ENCODE measurements at places on chromosomes 7 and 10.

DNA sequence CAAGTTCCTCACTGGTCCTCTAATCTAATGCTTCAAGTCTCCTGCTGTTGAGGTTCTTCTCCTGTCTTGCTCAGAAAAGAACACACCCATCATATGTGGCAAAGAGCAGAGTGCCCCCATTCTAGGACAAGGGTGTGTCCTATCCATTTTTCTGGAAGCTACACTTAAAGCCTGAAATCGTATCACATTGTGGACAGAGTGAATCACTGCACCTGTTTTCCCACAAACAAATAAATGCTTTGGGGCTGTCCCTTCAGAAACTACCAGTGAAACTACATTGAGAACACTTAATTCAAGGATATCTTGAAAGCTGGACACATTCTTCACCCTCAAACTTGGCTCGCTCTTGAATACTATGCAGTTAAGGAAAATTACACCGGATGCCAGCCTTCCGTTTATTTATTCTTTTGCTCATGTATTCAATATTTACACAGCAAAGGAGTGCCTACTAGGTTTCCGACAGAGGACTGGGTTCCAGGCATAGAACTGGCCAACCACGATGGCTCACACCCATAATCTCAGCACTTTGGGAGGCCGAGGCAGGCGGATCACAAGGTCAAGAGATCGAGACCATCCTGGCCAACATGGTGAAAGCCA lies 473.0 kb downstream of the GALNT17 start:
- no peak for DNase-seq

GRCh38 chr10:75408509-75408875 lies 6.9 kb upstream of the ZNF503 start:
- no peak for DNase-seq

DNA sequence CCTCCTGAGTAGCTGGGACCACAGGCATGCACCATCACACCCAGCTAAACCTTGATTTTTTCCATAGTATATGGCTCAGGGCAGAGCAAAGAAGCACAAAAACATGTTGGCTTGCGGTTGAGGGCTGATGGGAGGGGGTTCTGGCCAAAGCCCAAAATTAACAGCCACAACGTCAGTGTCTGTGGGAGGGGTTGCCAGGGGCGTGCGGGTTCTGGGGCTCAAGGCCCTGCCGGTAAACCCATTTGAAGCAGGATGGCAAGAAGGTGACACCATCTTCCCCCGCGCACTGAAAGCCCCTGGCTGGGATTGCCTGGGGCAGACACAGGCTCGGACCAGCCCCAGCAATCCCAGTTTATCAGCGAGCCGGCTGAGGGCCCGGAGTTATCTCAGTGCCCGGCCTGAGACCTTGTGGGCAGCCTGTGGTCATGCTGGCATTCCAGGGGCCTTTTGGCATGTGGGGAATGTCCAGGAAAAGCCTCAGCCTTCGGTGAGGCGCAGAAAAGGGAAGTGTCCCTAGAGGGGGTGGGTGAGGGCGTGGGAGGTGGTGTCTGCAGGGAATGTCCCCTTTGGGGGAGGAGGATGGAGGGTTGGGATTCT lies 167.7 kb upstream of the TNRC18 start:
- DNase-seq: no peak

GRCh38 chr10:117830205-117830604 lies 216.5 kb downstream of the RAB11FIP2 start:
- no peak for DNase-seq

DNA sequence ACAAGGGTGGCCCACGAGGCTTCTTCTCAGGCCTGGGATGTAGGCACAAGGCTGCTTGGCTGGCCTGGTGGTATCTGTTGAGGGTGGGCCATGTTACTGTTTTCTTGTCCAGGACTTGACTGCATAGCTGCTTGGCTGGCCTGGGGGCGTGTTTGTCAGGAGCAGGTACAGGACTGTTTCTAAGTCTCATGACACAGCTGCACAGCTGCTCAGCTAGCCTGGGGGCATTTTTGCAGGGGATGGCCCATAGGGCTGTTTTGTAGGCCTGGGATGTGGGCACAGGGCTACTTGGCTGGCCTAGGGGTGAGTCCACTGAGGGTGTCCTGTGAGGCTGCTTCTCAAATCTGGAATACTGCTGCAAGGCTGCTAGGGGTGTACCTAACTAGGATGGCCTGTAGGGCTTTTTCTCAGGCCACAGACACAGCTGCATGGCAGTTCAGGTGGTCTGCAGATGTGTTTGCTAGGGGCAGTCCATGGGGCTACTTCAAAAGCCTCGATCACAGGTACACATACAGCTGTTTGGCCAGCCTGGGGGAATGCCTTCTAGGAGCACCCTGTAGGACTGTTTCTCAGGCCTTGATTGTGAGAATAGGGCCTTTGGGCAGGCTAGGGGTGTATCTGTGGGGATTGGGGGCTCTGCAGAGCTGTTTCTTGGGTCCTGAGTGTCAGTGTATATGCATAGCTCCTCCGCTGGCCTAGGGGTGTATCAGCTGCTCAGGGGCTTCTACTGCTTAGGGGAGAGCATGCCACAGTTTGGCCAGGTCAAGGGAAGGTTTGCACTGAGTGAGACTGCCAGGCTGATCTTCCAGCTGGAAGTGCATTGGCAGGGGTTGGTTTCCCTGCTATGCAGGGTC lies 26.6 kb upstream of the PLA2G12B start:
- no peak for DNase-seq

DNA sequence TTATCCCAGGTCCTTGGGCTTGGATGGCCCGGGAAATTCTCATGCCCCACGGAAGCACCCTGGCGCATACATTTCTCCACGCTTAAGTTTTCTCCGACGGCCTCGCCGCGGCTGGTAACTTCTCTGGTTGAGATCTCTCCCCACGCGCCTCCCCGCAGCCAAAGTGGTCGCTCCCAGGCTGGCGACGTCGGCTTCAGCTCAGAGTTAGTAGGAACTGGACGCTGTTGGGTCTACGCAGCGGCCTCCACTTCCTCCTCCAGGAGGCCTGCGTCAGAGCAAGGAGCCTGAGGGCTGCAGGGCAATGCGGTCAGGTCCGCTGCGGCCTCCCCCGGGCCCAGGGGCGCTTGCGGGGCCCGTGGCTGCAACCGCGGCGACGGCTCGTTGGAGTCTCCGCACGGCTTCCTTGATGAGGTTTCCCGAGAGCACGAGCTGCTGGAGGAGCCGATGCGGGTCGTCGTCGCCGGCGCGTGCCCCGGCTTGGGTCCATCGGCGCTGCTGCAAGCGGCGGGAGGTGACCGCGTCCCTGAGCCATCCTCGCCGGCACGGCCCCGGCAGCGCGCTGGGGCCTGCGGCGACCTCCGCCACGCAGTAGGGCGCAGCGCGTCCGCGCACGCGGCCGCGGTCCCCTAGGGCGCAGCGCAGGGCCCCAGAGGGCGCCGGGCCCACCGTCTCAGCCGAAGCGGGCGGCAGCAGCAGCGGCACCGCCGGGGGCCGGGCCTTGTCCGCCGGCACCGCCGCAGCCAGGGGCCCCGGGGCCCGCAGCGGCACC lies 744 bp downstream of the FRAT2 start:
- peak; percentile 39 for DNase-seq

- no peak for DNase-seq
Observed at GRCh38 chr10:11298116-11298515, 280.4 kb downstream of the CELF2 start.

DNA sequence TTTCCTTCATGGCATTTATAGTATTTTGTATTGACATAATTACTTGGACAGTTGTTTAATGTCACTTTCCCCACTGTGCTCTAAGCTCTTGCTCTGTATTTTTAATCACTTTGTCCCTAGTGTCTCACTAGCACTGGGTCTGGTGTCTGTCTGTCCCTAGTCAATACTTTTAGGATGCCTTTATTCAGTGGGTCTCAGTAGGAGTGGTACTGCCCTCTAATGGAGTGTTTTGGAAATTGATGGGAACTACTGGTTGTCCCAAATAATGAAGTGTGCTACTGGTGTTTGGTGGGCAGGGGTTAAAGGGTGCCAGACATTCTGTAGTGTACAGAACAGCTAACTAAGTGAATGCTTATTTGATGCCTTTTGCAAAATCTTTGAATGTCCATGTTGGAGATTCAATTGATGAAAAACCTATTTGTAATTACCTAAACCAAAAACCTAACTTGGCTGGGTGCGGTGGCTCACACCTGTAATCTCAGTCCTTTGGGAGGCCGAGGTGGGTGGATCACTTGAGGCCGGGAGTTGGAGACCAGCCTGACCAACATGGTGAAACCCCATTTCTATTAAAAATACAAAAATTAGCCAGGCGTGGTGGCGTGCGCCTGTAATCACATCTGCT lies 33.3 kb downstream of the CDK14 start:
- peak; percentile 15 for DNase-seq

- no peak for DNase-seq
Observed at GRCh38 chr10:131013281-131013912, 298.1 kb downstream of the TCERG1L start.

DNA sequence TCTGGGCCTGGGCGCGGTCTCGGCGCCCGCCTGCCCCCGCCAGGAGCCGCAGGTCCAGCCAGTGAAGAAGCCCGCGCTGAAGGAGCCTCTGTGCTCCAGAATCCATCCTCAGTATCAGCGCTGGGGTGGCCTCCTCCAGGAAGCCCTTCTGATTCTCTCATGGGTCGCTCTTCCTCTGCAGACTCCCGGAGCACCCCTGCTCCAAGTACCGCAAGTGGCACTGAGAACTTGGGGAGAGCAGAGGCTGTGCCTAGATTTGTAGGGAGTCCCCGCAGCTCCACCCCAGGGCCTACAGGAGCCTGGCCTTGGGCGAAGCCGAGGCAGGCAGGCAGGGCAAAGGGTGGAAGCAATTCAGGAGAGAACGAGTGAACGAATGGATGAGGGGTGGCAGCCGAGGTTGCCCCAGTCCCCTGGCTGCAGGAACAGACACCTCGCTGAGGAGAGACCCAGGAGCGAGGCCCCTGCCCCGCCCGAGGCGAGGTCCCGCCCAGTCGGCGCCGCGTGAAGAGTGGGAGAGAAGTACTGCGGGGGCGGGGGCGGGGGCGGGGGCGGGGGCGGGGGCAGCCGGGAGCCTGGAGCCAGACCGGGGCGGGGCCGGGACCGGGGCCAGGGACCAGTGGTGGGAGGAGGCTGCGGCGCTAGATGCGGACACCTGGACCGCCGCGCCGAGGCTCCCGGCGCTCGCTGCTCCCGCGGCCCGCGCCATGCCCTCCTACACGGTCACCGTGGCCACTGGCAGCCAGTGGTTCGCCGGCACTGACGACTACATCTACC lies at the start of gene ALOX5:
Gene ALOX5, plus strand, starts transcription at position 641 of the 774 bp plus-strand sequence. Its CDS starts 64 bp downstream, at position 705.
- DNase-seq: peak; percentile 48

DNA sequence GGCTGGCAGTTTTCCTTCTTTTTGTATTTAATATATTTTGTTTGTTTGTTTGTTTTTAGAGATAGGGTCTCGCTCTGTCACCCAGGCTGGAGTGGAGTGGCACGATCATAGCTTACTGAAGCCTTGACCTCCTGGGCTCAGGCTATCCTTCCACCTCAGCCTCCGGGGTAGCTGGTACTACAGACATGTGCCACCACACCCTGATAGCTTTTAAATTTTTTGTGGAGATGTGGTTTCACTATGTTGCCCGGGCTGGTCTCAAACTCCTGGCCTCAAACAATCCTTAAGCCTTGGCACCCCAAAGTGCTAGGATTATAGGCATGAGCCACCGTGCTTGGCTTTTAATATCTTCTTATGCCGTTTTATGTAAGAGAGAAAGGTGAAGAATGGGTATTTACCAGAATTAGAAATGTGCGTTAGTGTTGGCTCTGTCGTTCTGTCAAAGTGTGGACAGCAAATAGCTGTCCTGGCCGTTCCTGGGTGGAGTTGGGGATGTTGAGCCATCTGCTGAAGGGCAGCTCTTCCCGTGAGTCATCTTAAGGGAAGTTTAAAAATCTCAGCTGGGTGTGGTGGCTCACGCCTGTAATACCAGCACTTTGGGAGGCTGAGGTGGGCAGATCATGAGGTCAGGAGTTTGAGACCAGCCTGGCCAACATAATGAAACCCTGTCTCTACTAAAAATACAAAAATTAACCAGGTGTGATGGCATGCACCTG lies 14.8 kb downstream of the OGDH start:
- no peak for DNase-seq

GRCh38 chr7:102272075-102272916 lies 14.4 kb upstream of the SH2B2 start:
- peak; percentile 74 for DNase-seq

- DNase-seq: no peak
Observed at GRCh38 chr7:36367561-36368077, 22.0 kb upstream of the ANLN start.

- DNase-seq: no peak
Observed at GRCh38 chr10:44706745-44707144, 204.4 kb upstream of the TMEM72 start.

- DNase-seq: no peak
Observed at GRCh38 chr7:16404636-16405035, 16.7 kb downstream of the CRPPA start.

DNA sequence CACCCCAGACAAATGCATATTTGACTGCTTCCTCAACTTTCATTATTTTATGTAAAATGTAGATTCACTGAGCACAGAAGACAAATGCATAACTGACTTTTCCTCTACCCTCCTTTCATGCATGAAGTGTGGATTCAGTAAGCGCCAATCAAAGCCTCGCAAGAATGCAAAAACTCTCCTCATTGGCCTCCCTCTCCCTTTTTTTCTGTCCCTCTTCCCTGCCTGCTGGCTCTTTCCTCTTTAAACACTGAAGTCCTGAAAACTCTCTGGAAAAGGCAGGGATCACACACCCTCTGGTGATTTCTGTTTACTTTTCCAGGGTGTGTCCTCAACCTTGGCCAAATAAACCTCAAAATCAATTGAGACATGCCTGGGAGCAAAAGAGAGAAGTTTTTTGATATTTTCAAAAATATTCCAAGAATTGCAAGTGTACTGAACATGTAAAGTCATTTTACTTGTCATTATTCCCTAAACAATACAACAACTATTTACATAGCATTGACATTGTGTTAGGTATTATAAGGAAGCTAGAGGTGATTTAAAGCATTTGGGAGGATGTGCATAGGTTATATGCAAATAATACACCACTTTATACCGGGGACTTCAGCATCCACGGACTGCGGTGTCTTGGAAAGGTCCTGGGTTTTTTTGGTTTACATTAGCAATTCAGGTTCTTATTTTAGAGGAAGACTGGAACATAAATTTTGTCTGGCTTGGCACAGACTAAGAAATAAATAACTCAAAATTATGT lies 71.4 kb downstream of the SEC61G start:
- no peak for DNase-seq

DNA sequence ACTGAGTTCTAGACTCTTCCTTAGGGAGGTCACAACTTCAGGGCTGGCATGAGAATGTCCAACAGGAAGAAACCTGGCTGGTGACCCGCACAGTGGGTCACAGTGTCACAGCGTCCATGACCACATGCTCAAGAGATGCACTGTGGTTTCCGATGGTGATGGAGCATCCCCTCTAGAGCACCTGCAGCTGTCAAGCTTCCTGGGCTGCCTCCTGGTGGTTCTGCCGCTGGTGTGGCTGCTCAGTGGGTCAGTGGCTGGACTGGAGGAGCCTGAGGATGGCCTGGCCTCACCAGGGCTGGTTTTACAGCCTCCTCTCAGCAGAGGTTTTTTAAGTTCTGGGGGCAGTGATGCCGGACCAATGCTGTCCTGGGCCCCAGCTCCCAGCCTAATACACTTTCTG lies 149.3 kb downstream of the SH3PXD2A start:
- no peak for DNase-seq

- peak; percentile 62 for DNase-seq
Observed at GRCh38 chr10:133378251-133379096, 588 bp upstream of the PAOX start.

- no peak for DNase-seq
Observed at GRCh38 chr7:152537639-152538038, 101.8 kb upstream of the KMT2C start.
